Effector CD4-positive, alpha-beta T cell (primary cell): ENCODE measurements at places on chromosomes 3 and 15.

GRCh38 chr15:60795889-60796288, 316.9 kb upstream of the ICE2 start:
- DNase-seq, result no peak

- no peak for DNase-seq
These were observed 107.2 kb downstream of the FRMD5 start for GRCh38 chr15:44087578-44088465.

GRCh38 chr3:71380096-71380495, 203.4 kb downstream of the FOXP1 start:
- DNase-seq, result no peak

DNA sequence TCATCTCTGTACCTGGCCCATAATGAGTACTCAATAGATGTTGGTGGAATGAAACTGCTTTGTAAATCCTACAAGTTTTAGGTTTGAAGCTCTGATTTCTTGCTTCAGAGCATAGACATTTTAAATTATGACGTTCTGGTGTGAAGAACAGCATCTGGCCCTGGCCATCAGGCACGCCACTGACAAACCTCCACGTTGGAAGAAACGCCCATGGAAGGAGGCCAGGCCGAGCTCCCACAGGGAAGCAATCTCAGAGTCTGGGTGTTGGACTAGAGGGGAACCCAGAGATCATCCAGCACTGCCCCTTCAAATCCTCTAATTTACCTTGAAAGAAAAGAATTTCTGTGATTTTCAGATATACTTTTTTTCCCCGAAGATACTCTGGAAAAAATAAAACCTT, 328.1 kb upstream of the RGMA start:
- no peak for DNase-seq

GRCh38 chr3:37256447-37256846, 82.1 kb upstream of the LRRFIP2 start:
- no peak for DNase-seq

DNA sequence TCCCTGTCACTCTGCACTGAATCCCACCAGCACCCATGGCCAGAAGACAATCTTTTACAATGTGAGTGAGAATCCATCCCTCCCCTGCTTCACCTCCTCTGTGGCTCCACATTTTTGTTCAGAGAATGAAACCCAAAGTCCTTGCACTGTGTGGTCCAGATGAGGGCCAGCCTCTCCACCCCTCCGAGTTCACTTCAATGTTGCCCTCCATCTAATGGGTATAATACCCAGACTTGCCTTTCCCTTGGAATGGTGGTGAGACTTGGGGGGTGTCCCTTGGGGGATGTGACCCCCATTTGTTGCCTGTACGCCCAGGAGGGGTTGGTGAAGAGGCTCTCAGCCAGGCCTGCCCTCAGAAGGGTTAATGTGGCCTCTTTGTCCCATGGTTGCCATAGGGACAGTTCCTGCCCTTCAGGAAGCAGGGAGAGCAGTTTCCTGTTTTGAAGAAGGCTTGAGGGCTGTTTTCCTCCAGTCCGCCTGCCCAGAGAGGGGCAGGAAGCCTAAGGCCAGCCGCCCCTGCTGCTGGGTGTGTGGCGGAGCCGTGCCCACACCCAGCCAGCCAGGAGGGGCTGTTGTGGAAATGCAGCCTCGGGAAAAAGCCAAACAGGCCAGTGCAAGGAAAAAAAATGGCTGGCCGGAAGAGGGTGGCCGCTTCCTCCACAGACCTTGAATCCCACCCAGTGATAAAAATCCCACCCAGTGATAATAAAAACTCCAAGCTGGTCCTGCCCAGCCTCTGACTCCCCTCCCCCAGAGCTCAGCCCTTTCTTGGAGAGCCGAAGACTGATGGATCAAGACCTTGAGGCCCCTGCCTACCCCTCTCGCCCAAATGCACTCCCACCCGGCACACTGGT, 14.6 kb upstream of the FGD5 start:
- DNase-seq, result no peak

DNA sequence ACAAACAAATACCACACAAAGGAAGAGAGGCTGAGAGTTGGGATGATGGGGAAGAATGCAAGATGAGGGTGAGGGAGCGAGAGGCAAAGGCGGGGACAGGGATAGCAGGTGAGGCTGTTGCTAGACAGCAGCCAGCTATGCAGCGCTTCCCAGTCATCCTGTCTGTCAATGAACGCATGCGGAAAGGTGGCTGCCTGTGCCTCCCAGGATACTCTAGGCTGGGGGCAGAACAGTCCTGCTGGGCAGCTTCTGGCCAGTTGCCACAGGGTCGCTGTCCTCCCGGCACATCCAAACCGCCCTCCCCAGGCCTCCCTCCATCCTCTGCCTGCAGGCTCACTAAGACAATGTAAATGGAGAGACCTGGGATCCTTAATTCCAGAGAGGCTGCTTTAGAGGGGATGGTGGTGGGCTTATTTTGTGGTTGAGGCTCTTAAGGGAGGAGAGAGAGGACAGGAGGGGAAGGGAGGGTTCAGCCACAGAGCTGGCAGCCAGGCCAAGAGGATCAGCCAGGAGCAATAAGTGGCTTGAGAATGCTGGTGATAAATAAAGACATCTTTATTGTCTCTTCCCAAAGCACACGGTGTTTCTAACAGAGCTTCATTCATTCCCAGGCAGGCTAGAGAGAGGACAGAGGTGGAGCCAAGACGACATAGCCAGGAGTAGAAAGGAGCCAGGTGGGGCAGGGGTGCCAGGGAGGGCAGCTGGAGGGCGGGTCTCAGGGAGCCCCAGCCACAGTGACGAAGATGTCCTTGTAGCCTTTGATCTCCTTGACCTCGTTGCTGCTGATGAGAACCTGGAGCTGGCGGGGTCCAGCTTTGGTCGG, 9.2 kb upstream of the TGM5 start:
- no peak for DNase-seq

DNA sequence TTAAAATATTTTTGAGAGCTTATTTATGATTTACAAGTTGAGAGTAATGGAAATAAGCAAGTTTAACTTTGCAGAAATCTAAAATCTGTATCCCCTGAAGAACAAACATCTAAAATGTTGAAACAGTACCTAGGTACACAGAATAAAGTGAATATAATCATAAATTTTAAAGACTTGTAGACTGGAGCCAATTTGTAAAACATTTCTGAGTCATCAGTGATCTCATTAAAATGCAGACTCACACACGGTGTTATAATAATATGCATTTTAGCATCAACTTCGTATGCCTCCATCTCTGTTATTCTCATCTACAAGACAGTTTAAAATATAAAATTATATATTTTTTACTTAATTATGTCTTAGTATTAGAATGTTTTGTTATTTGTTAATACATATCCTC, 399.5 kb upstream of the GOLIM4 start:
- no peak for DNase-seq

- DNase-seq, result no peak
These were observed 101.5 kb downstream of the RBMS3 start for GRCh38 chr3:29382409-29382808.

DNA sequence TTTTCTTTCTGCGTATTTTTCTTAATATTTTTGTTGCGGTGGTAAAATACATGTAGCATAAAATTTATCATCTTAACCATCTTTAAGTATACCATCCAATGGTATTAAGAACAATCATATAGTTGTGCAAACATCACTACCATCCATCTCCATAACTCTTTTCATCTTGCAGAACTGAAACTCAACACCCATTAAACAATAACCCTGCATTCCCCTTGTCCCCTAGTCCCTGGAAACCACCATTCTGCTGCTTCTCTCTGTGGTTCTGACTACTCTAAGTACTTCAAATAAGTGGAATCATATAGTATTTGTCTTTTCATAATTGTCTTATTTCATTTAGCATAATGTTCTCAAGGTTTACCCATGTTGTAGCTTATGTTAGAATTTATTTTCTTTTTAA, 67.3 kb upstream of the EOMES start:
- no peak for DNase-seq

DNA sequence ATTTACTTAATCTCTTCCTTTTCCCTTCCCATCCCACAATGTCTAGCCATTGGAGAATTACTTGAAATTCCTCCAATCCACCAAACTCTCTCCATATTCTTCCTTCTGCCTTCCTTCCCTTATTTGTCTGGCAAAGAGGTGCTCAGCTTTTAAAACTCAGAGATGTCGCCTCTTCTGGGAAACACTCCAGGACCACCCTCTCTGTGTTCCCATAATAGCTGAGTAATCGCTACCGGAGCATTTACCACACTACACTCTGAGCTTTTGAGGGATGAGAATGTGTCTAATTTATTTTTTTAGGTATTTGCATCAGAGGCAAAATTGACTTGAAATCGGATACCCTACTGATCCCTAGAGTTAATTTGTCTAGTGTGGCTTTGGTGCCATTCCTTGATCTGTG, 245.7 kb upstream of the TPRG1 start:
- DNase-seq, result no peak

GRCh38 chr15:60390871-60391501, 6.8 kb downstream of the ANXA2 start:
- no peak for DNase-seq

- no peak for DNase-seq
These were observed 6.3 kb downstream of the PIGZ start for GRCh38 chr3:196962108-196962929.

- DNase-seq, result no peak
These were observed 93.9 kb upstream of the RPL32 start for GRCh38 chr3:12935023-12935860.

- no peak for DNase-seq
These were observed 15.0 kb upstream of the TM6SF1 start for GRCh38 chr15:83092309-83092976.

- no peak for DNase-seq
These were observed 34.3 kb downstream of the GOLIM4 start for GRCh38 chr3:168061332-168061996.

DNA sequence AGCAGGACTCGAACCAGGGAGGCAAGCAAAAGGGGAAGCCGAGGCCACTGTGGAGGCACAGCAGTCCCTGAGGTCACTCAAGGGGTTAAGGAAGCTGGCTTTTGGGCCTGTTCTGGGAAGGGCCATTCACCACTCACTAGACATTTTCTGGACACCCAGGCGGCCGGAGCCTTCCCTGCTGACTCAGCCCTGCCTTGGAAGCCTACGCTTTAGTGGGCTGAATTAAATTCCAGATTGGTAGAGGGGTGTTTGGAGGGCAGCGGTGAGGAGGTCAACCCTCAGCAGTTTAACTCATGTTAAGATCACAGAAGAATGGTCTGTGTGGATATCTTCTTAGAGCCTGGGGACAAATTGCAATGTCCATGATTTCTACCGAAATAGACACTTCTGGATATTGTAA, 152.8 kb downstream of the GABRG3 start:
- no peak for DNase-seq

- no peak for DNase-seq
These were observed 107.3 kb upstream of the LIPC start for GRCh38 chr15:58324533-58324932.

- DNase-seq, result no peak
These were observed 289.5 kb upstream of the TRIM42 start for GRCh38 chr3:140388202-140388922.

DNA sequence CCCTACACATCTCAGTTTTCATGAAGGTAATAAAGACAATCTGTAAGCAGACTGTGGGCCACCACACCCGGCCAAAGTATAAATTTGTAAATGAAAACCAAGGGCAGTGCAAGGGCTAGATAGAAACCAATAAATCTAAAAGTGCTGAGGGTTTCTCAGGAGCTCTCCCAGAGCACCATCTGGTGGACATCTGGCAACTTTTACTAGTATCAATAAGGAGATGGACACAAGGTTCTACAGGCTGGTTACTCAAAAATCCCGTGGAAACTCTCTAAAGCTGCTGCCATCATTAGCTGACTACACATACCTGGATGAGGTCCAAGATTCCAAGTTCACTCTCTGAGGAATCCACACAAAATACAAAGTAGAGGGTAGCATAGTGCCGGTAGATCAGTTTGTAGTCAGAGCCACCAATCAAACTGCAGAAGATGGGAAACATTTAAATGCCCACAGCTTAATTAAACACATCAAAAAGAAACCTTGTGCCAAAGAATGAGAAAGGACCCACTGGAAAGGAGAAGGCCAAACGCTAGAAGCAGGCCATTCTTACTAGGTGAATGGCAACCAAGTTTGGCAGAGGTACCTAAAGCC, 5.5 kb downstream of the AP3S2 start:
- no peak for DNase-seq

GRCh38 chr3:127182848-127183714, 9.8 kb upstream of the PRR23E start:
- no peak for DNase-seq

DNA sequence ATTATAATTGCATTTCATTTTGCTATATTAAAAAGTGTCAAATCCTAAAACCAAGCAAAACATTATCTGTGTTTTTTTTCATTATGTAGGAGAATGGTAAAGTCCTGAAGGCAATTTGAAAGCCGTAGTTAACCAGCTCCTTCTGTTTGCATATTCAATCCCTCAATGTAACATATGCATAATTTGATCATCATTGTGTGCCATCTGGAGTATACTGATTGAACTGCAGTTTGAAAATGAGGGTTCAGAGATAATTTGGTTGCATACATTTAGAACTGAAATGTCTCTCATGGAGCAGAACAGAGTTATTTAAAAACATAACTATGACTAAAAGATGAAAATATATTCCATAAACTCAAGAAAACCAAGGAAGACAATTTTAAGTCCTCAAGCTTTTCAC, 518.6 kb downstream of the GBE1 start:
- no peak for DNase-seq

DNA sequence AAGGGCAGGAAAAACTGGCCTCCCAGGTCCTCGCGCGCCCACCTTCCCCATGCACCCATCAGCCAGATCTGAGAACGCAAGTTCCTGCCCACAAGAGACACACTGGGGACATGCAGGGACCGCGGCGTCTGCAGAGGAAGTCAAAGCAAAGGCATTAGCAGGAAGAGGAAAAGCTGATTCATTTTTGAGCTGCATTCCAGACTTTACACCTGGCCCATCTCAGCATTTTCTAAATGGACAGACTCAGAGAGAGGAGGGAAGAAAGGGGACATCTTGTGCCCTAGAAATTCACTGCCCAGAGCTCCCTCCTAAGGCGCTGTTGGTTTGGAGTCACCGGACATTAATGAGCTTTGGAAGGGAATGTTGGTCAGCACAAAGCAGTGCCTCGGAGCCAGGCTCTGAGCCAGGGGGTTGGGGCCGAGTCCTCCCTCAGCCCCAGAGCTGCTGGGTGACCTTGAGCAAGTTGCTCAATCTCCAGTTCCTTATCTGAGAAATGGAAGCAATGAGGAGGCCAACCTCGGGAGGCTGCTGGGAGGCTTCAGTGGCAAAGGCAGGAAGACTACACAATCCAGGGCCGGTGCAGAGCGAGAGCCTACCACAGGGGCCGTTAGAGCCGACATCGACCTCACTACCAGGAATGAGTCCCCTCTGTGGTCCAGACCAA, 150.5 kb upstream of the IQSEC1 start:
- no peak for DNase-seq

GRCh38 chr3:40021338-40021737, 211.9 kb downstream of the MYRIP start:
- no peak for DNase-seq

- no peak for DNase-seq
These were observed 14.4 kb downstream of the PLA2G4F start for GRCh38 chr15:42141795-42142667.

GRCh38 chr3:126129398-126129891, 45.5 kb upstream of the SLC41A3 start:
- no peak for DNase-seq

DNA sequence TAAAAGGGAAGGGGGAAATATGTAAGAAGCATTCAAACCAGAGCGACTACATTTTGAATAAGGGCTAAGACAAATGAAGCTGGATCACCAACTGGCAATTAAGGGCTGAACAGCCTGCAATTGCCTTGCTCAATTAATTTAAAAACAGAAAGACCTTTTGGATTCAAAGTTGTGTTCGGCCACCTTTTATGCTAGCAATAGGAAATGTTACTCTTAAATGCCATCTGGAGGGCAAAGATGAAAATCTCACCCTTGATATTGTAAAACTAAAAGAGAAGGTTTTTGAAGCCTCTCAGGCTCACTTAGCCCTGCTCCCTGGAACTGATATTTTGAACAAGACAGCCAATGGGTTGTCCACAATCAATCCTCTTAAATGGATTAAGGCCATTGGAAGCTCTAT, 44.2 kb downstream of the ACAD9 start:
- no peak for DNase-seq
